ENCODE measurements at places on chromosomes 1 and 21.

DNA sequence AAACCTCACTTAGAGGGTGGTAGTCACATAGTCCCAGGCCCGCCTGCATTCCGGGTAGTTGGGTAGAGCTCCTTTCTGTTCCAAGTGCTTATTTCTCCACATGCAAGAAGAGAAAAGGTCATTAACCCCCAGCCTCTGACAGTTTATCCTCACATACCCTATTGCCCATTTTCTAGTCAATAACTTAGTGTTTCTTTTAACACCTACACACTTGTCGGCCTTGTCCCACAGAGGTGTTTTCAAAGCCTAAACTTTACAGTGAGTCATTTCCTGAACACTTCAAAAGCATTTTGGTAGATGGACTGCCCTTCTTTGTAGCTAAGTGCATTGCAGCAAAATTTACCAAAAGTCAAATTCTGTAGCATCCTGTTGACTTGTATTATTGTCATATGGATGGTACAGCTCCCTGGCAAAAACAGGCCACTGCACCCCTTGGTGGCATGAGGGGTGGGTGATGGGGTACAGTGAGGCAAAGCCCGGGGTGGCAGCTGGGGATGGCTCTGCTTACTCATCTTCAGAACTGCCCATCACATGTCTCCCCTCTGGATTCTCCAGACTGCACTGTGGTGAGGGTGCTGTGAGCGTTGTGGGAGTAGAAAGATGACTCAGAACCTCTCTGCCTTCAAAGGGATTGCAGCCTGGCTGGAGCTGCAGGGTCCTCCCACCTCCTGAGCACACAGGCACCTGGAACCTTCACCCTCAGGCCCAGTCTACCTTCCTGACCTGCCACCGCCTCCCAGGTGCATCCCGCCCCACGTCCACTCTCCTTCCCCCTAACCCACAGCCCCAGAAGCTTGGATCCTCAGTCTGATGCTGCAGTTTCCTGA lies 45.8 kb upstream of the DMRTB1 start:
- DNase-seq: no peak

GRCh38 chr1:42886046-42886739 lies 39.8 kb downstream of the ZNF691 start:
- DNase-seq: no peak

GRCh38 chr1:155513300-155513916 lies 49.2 kb downstream of the ASH1L start:
- no peak for DNase-seq

DNA sequence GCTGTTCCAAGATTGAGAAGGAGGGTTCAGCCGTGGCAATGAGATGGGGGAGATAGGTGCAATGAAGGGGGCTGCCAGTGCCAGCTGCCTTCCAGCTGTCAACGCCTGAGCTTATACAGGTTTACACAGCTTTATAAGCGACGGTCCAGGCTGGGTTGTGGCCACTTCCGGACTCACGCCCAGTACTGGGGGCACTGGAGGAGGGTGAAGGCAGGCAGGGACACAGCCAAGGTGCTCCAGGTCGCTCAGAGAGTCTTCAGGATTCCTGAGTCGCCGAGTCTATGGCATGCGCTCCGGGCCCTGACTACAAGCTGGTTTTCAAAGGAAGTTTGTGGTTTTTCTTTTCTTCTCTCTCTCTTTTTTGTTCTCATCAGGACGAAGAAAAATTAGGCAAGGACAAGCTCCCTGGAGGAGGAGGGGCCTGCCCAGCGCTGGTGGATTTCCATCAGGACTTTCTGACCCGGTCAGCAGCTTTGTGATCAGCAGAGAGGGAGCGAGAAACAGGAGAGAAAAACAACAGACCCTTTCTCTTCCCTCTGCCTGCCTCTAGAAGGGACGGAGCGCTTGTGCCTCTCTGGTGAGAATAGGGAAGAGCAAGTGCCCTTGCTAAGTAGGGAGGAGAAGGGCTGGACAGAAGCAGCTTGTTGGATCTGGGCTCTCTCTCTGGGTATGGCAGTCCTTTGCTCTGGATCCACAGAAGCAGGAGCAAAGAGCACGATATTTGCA lies at the start of gene MINDY1:
MINDY1 (minus strand) TSS at position 576 of the 726 bp plus-strand sequence. CDS start 4,285 bp downstream, outside the sequence.
- peak; percentile 66 for DNase-seq

DNA sequence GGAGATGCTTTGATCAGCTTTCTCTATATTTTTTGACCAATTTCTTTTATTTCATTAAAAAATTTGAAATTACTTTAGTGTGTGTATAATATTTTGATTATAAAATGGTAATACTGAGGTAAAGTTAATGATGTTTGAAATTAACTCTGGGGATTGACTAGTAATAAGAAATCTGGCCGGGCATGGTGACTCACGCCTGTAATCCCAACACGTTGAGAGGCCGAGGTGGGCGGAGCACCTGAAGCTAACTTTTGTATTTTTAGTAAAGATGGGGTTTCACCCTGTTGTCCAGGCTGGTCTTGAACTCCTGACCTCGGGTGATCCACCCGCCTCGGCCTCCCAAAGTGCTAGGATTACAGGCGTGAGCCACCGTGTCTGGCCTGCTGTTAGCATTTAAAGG lies 17.5 kb downstream of the SCP2 start:
- no peak for DNase-seq

DNA sequence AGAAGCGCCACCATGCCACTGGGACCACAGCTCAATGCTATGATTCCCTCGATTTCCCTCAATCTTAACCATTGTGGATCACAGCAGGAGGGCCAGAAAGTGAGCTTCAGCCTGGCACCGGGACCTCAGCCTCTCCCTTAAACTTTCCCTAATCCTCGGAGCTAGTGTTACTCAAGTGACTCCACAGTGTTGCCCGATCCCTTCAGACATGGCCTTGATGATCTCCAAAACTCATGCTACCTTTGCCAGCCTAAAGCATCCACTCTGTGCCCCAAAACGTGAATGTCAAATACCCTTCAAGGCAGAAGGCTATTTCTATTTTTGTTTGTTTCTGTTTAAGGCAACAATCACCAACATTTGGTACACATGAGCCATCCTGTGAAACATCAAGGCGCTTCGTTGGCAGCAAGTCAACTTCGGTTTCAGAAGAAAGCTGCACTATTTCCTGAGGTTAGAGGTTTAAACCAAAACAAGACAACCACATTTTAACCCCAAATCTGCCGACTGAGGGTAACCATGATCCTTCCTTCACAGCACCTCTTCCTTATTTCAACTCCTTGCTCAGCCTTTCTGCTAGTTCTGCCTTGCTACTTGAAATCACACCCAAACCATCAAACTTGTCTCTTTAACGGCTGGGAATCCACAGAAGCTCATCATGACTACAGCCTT lies 94.4 kb upstream of the KRTAP19-8 start:
- no peak for DNase-seq

DNA sequence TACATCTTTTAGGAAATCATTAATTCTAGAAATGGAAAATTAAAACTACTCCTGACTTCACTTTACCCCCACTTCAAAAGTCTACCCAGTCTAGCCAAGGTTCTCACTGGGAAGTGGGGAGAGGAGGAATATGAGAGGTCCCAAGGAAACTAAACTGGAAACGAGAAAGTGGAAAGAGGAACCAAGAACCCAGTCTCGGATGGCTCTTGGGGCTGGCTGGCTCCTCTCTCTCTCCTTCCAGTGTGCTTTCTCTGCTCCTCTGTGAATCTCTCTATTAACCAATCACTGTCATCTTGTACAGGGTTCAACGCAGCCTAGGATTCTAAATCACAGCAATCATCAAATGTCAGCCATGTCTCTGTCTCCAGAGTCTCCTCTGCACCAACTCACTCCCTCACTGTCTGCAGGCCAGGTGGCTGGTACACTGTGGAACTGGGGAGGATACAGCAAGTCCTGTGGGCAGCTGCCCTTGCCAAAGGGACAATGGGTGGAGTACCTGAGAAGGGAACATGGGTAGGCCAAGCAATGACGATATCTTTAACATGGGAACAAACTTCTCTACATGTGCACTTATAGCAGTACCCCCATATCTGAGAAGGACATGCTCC lies 33.7 kb downstream of the GNB1 start:
- no peak for DNase-seq

DNA sequence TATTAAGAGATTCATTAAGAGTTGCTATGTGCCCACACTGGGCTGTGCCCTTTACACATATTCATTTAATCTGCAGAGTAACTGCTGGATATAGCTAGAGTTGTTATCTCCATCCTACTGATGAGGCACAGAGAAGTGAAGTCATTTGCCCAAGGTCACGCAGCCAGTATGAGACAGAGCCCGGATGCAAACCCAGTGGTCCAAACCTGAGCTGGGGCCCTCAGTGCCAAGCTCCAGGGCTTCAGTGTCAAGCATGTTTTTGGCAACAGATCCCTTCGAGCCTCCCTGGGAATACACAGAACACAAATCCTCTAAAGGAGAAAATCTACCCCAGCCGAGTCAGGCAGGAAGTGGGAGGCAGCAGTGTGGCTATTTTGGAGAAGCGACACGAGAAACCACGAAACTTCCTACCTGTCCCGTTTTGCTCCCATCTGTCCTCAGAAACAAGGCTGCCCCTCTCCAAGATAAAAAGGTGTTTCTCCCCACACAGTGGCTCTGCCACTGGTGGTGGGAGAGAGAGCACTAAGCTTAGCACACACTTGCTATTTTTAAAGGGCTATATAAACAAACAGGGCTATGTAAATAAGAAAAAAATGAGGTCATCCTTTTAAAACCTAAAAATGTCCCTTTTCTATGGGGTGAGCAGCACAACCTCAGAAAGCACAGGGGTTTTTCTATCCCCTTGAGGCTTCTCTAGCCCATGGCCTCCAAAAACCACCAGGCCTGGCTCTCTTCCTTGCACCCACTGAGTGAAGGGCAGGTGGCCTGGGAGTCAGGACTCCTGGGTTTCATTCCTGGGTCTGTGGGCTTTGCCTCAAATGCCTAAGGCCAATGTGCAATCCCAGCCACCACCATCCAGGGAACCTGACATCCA lies 138.6 kb upstream of the EDN2 start:
- DNase-seq: no peak

- no peak for DNase-seq
Observed at GRCh38 chr1:247964933-247965332, at the start of gene OR2AK2. OR2AK2 (plus strand) TSS chr1:247965233; CDS start chr1:247965377, 144 bp downstream.

- no peak for DNase-seq
Observed at GRCh38 chr1:32998997-32999396, 34.4 kb upstream of the RNF19B start.

GRCh38 chr1:10210841-10211804 lies 753 bp downstream of the KIF1B start:
- no peak for DNase-seq

GRCh38 chr1:41842326-41842725 lies 76.4 kb downstream of the HIVEP3 start:
- DNase-seq: no peak

- no peak for DNase-seq
Observed at GRCh38 chr1:30445449-30445848, 277.9 kb downstream of the MATN1 start.

- DNase-seq: no peak
Observed at GRCh38 chr1:33375316-33375715, 54.4 kb upstream of the A3GALT2 start.

- DNase-seq: no peak
Observed at GRCh38 chr1:246091477-246091876, 415.6 kb downstream of the SMYD3 start.

DNA sequence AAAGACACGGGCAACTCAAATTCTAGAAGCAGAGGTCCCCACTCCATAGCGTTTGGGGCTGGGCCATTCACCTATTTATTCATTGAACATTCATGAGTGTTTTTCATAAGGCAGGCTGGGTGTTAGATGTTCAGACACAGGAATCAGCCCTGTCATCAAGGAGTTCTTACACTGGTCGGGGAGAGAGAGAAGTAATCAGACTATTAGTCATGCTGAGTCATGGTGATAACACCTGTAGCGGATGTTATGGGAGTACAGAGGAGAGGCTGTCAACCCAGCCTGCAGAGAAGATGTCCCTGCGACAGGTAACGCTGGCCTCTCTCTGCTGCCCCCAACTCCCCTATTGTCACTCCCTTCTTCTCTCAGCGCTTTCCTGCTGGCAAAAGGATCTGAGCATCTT lies 17.2 kb downstream of the LY9 start:
- DNase-seq: no peak

GRCh38 chr1:220544901-220545303 lies 17.0 kb downstream of the MARK1 start:
- no peak for DNase-seq

GRCh38 chr21:15592957-15593356 lies 136.8 kb upstream of the USP25 start:
- no peak for DNase-seq

GRCh38 chr1:201714542-201715329 lies 114.2 kb upstream of the IPO9 start:
- no peak for DNase-seq

GRCh38 chr1:94651076-94651475 lies 109.5 kb upstream of the F3 start:
- no peak for DNase-seq

- no peak for DNase-seq
Observed at GRCh38 chr1:203437696-203438315, 37.8 kb upstream of the PRELP start.

GRCh38 chr21:41406340-41406739 lies 19.7 kb upstream of the MX1 start:
- DNase-seq: no peak

GRCh38 chr1:168421399-168422004 lies 122.3 kb downstream of the XCL2 start:
- no peak for DNase-seq

DNA sequence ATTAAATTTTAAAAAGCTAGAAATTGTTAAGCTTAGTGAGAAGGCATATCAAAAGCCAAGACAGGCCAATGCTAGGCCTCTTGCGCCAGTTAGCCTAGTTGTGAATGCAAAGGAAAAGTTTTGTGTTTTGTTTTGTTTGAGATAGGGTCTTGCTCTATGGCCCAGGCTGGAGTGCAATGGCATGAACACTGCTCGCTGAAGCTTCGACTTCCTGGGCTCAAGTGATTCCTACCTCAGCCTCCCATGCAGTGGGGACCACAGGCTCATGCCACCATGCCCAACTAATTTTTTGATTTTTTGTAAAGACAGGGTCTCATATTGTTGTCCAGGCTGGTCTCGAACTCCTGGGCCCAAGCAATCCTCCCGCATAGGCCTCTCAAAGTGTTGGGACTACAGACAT lies 40.3 kb downstream of the TRIM33 start:
- DNase-seq: no peak

DNA sequence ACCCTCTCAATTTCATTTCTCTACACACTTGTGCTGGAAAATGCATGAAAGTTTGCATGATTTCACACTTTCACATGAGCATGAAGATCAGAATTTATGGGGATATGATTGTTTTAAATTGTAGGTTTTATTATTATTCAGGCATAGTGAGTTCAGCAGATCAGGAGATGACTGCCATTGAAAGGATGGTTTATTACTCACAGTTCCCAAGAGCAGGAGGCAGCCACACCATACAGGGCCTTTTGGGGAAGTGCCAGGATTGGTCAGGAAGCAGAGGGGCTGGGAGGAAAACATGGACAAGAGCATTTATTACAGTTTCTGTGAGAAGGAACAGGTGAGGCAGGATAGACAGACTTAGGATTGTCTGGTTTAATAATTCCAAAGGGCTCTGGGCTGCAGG lies 114.6 kb upstream of the KCNJ15 start:
- no peak for DNase-seq

GRCh38 chr21:38840456-38841300 lies 34.9 kb downstream of the ETS2 start:
- no peak for DNase-seq

- DNase-seq: no peak
Observed at GRCh38 chr1:76474922-76475321, 392.4 kb upstream of the ST6GALNAC5 start.

- no peak for DNase-seq
Observed at GRCh38 chr21:29490016-29490415, 191.3 kb downstream of the BACH1 start.

Measured in NCI-H1436 (cell line).